ENCODE measurements at places on chromosomes 7 and 10. TPM values are rescaled to one million over a fixed set of nuclear protein-coding genes. Genes with fewer than 3 reads are reported as not detected.

GRCh38 chr7:42768045-42768444, 143.8 kb downstream of the C7orf25 start:
- no peak for DNase-seq

- no peak for DNase-seq
Measured at GRCh38 chr7:105101864-105102263, 87.9 kb downstream of the KMT2E start.

The SFTPA2 gene
- total RNA-seq = not detected

The FAM241B gene
- 14.2 TPM for total RNA-seq

The GNAT3 gene
- total RNA-seq = not detected

The NEUROD6 gene
- total RNA-seq = not detected

GRCh38 chr7:52936750-52937149, 98.7 kb upstream of the POM121L12 start:
- DNase-seq = no peak

DNA sequence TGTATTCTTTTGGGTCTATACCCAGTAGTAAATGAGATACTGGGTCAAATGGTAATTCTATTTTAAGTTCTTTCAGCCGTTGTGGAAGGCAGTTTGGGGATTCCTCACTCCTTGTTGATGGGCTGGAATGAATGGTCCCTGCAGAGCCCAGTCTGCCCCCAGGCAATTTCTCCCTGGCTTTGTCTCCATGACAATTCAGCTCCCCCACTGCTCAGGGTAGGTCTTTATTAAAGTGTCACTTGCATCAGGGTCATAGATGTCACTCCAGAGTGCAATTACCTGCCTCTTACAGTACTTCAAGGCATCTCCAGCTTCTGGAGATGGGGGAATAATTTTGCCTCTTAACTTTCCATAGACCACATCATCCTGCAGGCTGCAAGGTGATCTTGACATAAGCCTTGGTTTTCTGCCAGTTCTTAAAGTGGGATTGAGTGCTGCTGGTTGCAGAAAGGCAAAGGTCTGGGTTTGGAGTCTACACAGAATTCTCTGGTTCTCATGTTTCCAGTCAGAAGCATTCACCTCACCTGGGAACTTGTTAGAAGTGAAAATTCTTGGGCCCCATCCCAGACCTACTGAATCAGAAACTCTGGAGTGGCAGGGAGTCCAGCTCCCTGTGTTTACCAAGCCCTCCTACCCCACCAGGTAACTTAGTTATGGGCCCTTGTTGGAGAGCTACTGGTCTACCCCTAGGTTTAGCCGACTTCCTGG, 442.4 kb downstream of the GALNT17 start:
- no peak for DNase-seq

GRCh38 chr10:128908099-128908498, 558.9 kb upstream of the MGMT start:
- no peak for DNase-seq

GRCh38 chr7:99140813-99141212, 3.1 kb downstream of the SMURF1 start:
- no peak for DNase-seq

DNA sequence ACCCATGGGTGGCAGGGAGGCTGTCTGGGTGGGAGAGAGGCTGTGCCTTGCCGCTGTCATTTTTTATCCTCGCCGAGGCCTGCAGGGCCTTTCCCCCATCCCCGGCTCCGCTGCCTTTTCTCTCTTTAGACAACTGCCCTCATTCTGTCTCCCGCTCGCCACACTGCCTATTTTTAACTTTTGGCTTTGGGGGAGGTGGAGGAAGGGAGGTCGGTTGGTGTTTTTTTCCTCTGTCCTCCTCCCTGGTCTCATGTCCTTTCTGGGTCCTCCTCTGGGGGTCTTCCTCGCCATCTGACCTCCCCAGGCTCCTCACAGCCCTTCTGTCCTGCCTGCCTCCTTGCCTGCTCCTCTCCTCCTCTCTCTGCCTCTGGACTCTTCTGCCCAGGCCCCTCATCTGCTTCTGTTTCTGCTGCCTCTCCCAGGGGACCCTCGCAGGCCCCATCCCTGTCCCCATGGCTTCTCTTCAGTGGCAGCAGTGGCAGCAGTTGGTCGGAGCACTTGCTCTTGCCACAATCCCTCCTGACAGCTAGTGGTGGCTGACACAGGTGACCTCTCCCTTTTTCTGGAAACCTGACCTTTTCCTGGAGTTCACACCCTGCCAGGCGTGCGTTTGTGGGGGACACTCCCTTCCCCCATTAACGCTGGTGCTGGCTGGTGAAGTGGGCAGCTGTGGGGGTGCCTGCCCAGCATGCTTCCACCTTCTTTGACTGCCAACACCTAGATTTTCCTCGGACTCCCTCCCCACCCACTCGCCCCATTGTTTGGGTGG, 19.5 kb upstream of the PCBD1 start:
- no peak for DNase-seq

The CALML3 gene
- total RNA-seq = not detected

DNA sequence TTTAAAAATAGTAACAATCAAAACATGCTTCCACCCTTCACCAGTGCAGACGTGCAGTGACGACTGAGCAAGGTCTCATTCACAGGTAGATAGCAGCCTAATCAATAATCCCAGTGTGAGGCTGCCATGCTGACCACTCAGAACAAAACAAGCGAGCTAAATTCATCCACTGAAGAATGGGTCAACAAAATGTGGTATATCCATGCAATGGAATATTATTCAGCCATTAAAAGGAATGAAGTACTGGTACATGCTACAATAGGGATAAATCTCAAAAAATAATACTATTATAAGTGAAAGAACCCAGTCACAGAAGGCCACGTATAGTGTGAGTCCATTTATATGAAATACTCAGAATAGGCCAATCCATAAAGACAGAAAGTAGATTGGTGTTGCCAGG, 74.0 kb downstream of the PTPRE start:
- DNase-seq = no peak
